ENCODE measurements at places on chromosomes 5 and 9. TPM values are rescaled to one million over a fixed set of nuclear protein-coding genes. Genes with fewer than 3 reads are reported as not detected.

SLC36A2 gene
- total RNA-seq, result not detected

ARPC5L gene
- 21.1 TPM for total RNA-seq

DNA sequence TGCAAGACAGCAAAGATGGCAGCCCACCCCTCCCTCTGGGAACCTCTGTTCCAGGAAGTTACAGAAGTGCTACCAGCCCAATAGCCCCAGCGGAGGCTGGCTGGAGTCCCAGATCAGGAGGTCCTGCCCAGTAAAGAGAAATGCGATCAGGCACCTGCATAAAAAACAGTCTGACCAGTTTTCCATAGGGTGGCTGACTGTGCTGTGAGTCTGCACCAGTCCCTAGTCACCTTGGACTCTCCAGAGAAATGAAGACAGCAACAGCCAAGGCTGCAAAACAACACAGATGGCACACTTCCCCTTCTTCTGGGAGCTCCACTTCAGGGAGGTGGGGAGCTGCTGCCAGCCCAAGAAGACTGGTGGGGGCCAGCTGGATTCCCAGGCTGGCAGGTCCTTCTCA is 265.5 kb upstream of the PCSK5 start:
- no peak for DNase-seq

- DNase-seq, result no peak
These were observed 2.2 kb downstream of the SPOCK1 start for GRCh38 chr5:137496919-137497318.

Data from dermis blood vessel endothelial cell (primary cell).